ENCODE measurements at places on chromosomes 2 and 18. TPM values are rescaled to one million over a fixed set of nuclear protein-coding genes. Genes with fewer than 3 reads are reported as not detected.

The CRYBA2 gene
- total RNA-seq, result not detected

The BUB1 gene
- 140 TPM for total RNA-seq

The TEX44 gene
- not detected for total RNA-seq

The CD28 gene
- 27.2 TPM for total RNA-seq

The PIGN gene
- total RNA-seq, result 27.3 TPM

The ALKAL2 gene
- not detected for total RNA-seq

The GALM gene
- total RNA-seq, result 27.6 TPM

The SP140L gene
- total RNA-seq, result 96.2 TPM

The MYO7B gene
- total RNA-seq, result 0.82 TPM

The RNMT gene
- total RNA-seq, result 31.2 TPM

The OSBPL1A gene
- total RNA-seq, result 0.58 TPM

The PPP1CB gene
- 174 TPM for total RNA-seq

The MFSD2B gene
- 0.34 TPM for total RNA-seq

The HOXD10 gene
- total RNA-seq, result not detected

The SERPINB3 gene
- not detected for total RNA-seq

The MC5R gene
- total RNA-seq, result not detected

The LDLRAD4 gene
- total RNA-seq, result 35.7 TPM

The HTRA2 gene
- total RNA-seq, result 48.0 TPM

The ITGA4 gene
- 152 TPM for total RNA-seq

The GCG gene
- total RNA-seq, result not detected

The FASTKD1 gene
- total RNA-seq, result 52.0 TPM

The CNDP1 gene
- not detected for total RNA-seq

The AFF3 gene
- 7.9 TPM for total RNA-seq

The C2orf78 gene
- not detected for total RNA-seq

The SLC4A3 gene
- total RNA-seq, result not detected

The RTP5 gene
- total RNA-seq, result not detected

The DOK6 gene
- not detected for total RNA-seq

The AQP12B gene
- total RNA-seq, result not detected

The IRS1 gene
- 7.3 TPM for total RNA-seq

The IL1RN gene
- not detected for total RNA-seq

The UPP2 gene
- total RNA-seq, result not detected

The INHBB gene
- not detected for total RNA-seq

The FAM228A gene
- total RNA-seq, result not detected

The BARD1 gene
- 56.4 TPM for total RNA-seq

The ALPI gene
- not detected for total RNA-seq

The CCDC102B gene
- 0.95 TPM for total RNA-seq

The ACADL gene
- not detected for total RNA-seq

The PAX8 gene
- total RNA-seq, result 0.21 TPM

The ANKRD62 gene
- not detected for total RNA-seq

The PSMA8 gene
- total RNA-seq, result 1.2 TPM

The IL18RAP gene
- 22.7 TPM for total RNA-seq

The CAVIN2 gene
- total RNA-seq, result not detected

The MYO5B gene
- total RNA-seq, result not detected

The TRIM43 gene
- total RNA-seq, result not detected

The STON1 gene
- total RNA-seq, result 1.6 TPM

The DSG4 gene
- not detected for total RNA-seq

The PFN4 gene
- total RNA-seq, result not detected

The CNGA3 gene
- total RNA-seq, result not detected

The SLC9A2 gene
- not detected for total RNA-seq

The COL6A3 gene
- 0.10 TPM for total RNA-seq

The NAT8 gene
- total RNA-seq, result not detected

The THADA gene
- 27.0 TPM for total RNA-seq

The CNTNAP5 gene
- total RNA-seq, result not detected

The G6PC2 gene
- not detected for total RNA-seq

The TXNDC2 gene
- total RNA-seq, result not detected

The VSNL1 gene
- not detected for total RNA-seq

Data from activated CD8-positive, alpha-beta T cell treated with anti-CD3 and anti-CD28 coated beads, Interleukin-2, amount 10 ng/mL, durations not matched to agents 7 days and 5 days (primary cell).